ENCODE measurements at places on chromosomes 6 and 20. TPM values are rescaled to one million over a fixed set of nuclear protein-coding genes. Genes with fewer than 3 reads are reported as not detected.

DNA sequence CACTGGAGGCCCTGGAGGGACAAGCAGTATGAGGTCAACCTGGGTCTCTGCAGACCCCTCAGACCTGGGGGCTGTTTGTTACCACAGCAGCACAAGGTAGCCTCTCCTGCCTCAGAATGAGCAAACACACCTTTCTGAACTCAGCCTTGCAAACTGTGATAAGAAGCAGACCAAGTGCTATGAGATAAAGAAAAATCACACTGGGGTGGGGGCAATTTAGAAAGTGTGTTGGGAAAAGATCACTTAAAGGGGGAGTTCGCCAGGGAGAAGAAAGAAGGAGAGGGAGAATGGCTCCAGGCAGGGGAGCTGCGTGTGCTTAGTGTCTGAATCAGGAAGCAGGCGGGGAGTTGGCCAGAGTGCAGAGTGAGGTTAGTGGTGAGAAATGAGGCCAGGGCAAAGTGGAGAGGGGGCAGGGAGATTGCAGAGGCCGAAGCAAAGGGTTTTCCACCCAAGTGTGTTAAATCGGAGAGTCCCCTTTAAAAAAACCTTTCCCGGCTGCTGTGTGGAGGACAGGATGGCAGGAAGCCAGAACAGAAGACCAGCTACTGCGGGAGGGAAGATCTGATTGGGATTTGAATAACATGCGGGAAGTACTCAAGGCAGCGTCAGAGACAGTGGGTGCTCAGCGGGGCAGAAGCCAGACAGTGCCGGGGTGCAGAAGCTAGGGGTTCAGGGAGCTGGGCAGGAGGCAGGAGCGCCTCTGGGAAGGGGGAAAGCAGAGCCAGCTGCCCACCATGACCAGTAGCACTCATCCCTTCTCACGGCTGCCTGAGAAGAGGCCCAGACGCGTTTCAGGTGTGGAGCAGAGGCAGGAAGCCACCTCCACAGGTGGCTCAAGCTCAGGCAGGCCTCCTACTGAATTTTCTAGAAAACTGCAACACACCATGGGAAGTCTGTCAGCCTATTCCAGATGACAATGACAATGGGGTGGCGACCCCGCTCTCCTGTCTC is 9.0 kb downstream of the ADA start:
- H3K27me3 ChIP-seq = no peaks in the 10 kb centered on the region
- peak overlapping the region; percentile 47 for H3K27ac ChIP-seq
- no peaks in the 10 kb centered on the region for H3K4me1 ChIP-seq
- no peaks in the 10 kb centered on the region for H3K36me3 ChIP-seq
- H3K4me3 ChIP-seq = peak overlapping the region; percentile 7

DNA sequence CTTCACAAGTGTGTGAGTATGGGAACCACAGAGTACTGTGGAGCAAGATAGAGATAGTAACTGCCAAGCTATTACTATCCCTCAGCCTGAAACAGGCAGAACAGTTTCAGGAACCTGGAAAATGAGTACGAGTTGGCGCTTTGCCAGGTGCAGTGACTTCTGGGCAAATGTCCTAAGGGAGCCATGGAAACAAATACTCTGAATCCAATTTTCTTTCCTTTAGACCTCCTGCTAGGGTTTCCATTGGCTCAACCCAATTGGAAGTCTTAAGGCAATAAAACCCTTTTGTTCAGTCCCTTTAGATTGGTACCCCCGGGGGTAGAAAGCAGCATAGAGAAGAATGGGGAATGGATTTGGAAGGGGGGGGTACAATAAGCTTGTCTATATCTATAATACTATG is 205.0 kb upstream of the EPHA7 start:
- H3K4me3 ChIP-seq = no peak overlapping the region
- no peak overlapping the region for H3K27ac ChIP-seq
- no peaks in the 10 kb centered on the region for H3K27me3 ChIP-seq
- H3K36me3 ChIP-seq = no peaks in the 10 kb centered on the region
- no peaks in the 10 kb centered on the region for H3K4me1 ChIP-seq

DNA sequence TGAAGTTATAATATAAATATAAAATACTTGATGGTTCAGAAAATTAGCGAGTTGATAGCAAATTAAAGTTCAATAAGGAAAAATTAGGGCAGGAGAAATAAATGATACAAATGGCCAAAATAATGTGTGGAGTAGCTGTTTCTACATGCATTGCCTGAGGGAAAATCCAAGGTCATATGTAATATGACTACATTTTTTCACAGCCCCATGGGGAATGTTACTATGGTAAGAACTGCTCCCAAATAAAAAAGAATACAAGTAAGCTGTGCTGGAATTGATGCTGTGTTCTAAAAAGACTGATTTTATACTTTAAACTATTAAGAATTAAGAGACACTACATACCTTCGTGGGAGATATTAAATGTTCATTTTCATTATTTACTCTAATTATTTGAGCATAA is 34.1 kb downstream of the MEI4 start:
- no peak overlapping the region for H3K27ac ChIP-seq
- no peaks in the 10 kb centered on the region for H3K4me1 ChIP-seq
- H3K4me3 ChIP-seq = no peak overlapping the region
- H3K27me3 ChIP-seq = no peaks in the 10 kb centered on the region
- no peaks in the 10 kb centered on the region for H3K36me3 ChIP-seq

GRCh38 chr20:45860560-45861220 is 3.3 kb downstream of the ZSWIM3 start:
- H3K36me3 ChIP-seq = no peaks in the 10 kb centered on the region

DNA sequence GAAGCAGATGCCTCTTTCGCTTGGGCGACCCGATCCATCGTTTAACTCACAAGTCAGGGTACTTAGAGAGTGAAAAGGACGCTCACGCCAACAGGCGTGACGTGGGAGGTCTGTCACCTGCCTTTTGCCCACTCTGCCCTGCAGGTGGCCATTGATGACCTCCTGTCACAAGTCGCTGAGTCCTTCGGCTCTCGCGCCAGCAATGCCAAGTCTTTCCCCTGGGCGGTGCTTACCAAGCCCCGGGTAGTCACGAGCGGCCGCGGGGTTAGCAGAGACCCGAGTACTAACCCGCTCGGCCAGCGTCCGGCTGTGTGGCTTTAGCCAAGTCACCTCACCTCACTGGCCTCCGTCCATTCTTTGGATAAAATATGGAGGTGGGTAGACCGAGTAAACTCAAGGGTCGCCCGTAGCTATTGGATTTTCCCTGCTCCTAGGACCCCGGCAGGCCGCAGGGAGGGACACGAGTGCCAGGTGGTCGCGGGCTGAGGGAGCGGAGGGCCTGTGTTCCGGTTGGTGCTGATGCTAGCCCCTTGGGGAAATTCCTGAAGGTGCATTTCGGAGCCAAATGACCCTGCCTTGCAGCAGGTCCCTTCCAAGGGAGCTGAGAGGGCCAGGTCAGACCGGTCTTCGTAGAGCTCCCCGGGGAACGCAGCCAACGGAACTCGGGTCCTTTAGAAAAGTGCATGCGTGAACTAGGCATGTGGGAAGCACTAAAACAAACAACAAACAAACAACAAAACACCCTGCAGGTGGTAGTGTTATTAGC is 668 bp downstream of the PKIB start:
- peak overlapping the region; percentile 70 for H3K4me3 ChIP-seq
- H3K36me3 ChIP-seq = no peaks in the 10 kb centered on the region
- no peaks in the 10 kb centered on the region for H3K27me3 ChIP-seq
- peaks cover 5% of the 10 kb centered on the region for H3K4me1 ChIP-seq
- DNase-seq = peak; percentile 16

GRCh38 chr20:58553841-58554240 is 38.6 kb upstream of the APCDD1L start:
- H3K4me3 ChIP-seq = no peak overlapping the region
- peak; percentile 61 for DNase-seq
- no peak overlapping the region for H3K27ac ChIP-seq
- H3K4me1 ChIP-seq = no peaks in the 10 kb centered on the region

GRCh38 chr6:34616227-34616585 is 60.1 kb upstream of the SPDEF start:
- DNase-seq = no peak
- H3K4me3 ChIP-seq = no peak overlapping the region
- H3K36me3 ChIP-seq = no peaks in the 10 kb centered on the region
- no peak overlapping the region for H3K27ac ChIP-seq
- H3K4me1 ChIP-seq = no peaks in the 10 kb centered on the region

The COL20A1 gene
- not detected for total RNA-seq

The PLCB4 gene
- total RNA-seq = 38.0 TPM

The HSP90AB1 gene
- total RNA-seq = 354 TPM

Measured in ascending aorta (tissue), 2 donors.